H7 (cell line): ENCODE measurements at places on chromosomes 2 and 18. TPM values are rescaled to one million over a fixed set of nuclear protein-coding genes. Genes with fewer than 3 reads are reported as not detected.

DNA sequence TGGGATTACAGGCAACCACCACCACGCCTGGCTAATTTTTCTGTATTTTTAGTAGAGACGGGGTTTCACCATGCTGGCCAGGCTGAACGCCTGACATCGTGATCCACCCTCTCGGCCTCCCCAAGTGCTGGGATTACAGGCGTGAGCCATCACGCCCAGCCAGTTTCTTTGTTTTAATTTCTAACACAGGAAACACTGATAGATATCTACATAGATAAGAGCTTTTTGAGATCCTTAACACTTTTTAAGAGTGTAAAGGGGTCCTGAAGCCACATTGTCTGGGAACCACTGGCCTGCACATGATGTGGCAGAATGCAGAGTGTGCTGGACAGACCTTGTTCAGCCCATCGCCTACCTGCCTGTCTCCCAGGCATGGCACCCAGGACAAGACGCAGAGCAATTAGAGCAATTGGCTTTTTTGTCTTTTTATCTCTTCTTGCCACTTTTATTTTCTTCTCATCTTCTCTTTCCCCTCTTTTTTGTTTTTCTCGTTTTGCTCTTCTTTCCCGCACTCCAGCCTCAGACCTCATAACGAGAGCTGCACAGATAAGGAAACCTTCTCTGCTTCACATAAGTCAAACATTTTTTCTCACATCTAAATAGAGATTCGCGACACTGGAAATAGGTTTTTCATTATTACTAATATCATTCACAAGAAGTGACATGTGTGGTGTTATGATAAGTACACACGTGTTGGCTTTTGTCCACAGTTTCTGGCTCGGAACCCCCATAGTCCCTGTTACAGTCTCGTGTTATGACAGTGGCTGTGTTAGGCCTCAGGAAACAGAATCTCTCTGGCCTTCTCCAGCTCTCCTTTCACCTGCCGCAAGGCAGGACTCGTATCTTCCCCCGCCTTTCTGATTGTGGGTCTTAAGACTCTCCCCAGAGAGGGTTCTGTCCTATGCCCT, 25.2 kb upstream of the GPR55 start:
- no peak for DNase-seq

Gene AOX1
- total RNA-seq: 2.4 and 7.6 TPM in 2 replicates

DNA sequence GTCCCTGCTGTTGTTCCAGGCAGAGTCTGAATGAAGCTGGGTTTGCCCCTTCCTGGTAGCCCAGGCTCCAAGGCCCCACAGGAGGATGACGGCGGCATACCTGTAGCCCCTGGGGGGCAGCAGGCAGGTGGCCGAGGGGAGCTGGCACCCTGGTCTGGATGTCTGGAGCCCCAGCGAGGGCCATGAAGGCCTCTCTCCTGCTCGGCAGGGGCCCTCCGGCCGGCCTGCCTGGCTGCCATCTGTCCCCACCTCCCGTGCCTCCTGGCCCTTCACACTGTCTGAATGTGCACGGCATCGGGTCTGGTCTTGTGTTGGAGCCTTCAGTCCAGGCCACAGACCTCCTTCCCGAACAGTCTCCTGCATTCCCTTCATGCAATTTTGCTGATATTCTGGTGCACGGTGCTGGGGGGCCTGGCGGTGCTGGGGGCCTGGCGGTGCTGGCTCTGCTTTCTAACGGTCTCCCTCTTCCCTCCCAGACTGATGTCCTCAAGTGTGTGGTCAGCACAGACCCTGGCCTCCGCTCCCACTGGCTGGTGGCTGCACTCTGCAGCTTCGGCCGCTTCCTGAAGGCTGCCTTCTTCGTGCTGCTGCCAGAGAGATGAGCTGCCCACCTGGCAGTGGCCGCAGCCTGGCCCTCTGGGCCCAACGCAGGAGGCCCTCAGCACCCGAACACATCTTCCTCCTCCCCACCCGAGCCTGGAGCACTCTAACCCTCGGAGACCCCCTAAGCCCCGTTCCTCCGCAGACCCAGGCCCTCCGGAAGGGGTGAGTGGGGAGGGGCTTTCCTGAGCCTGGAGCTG, 13.5 kb downstream of the BOK start:
- DNase-seq: peak; percentile 47

DNA sequence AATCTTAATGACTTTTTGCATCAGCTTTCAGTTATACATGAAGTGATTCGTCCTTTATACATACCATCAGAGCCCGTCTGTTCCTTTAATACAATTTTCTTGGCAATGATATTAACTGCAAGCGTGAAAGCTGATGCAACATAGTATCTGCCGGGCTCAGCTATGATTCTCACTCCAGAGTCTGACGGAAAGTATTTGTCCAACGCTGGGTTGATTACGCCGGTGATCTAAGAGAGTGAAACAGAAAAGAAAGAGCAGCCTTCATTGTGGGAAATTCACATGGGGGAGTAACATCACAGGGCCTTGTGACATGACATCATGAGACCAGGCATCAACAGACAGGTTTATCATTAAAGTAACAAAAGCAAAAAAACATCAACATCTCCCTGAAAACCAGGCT, 6.2 kb downstream of the ODC1 start:
- DNase-seq: no peak

DNA sequence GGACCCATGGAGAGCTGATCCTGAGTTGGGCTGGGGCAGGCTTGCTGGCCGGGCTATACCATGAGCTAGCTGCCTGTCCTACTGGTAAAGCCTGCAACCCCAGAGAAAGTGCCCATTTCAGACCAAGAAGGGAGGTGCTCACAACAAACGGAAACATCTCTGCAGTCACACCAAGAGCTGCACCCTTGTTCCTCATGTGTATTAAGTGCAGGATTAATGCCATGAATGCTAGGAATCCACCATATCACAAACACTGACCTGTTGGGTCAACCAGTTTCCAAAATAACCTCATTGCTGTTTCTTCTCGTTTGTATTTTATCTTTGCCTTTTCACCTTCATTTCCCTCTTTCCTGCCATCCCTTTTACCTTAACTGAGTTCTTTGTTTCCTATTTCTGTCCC, 69.9 kb downstream of the AFF3 start:
- no peak for DNase-seq

DNA sequence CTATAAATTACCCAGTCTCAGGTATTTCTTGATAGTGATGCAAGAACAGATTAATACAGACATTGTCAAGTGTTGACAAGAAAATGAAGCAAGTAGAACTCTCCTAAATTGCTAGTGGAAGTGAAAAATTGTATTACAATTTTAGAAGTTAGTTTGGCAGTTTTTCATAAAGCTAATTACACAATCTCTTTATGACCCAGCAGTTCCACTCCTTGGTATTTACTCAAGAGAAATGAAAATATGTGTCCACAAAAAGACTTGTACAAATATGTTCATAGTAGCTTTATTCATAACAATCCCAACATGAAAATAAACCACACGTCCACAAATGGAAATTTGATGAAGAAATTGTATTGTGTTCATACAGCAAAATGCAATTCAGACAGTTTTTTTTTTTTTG, 49.4 kb downstream of the PDE1A start:
- DNase-seq: no peak

Gene EMILIN1
- total RNA-seq: 5.1 and 5.8 TPM in 2 replicates

Gene ATOH8
- total RNA-seq: 0.33 and 1.1 TPM in 2 replicates

GRCh38 chr2:1910592-1911246, 166.4 kb upstream of the PXDN start:
- DNase-seq: peak; percentile 76

Gene UGT1A4
- total RNA-seq: 0.07 TPM in 1 of 2 replicates, not detected in the other

DNA sequence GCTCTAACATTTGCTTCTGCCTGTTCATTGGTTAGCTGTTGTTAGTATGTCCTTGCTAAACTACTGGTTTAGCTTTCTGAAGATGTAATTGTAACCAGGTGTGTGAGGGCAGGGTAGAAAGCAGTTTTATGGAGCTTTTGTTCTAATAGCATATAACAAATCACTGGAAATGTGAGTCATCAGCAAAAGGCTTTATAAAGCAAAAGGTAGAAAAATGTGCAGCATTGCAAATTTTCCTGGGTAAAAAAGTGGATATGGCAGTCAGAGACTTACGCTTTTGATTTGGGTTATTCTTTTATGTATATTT, 85.3 kb downstream of the ZNF407 start:
- no peak for DNase-seq

DNA sequence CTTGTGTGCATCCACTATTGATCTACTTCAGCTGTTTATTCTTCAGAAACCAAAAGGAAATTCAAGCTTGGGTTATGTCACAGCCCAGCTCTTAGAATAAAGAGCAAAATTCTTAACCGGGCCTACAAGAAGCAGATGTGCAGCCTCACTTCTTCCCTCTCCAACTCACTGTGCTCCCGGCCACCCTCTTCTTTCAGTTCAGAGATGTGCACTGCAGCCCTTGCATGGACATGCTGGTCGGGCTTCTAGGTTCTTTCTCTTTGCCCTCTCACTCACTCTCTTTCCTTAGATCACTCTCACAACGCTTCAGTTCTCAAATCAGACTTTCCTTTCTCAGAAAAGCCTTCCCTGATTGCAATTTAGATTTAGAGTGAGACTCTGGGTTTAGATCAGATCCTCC, 104.1 kb downstream of the CHN1 start:
- DNase-seq: no peak

- peak; percentile 54 for DNase-seq
These were observed 63.5 kb upstream of the RASGRP3 start for GRCh38 chr2:33412920-33413319.

DNA sequence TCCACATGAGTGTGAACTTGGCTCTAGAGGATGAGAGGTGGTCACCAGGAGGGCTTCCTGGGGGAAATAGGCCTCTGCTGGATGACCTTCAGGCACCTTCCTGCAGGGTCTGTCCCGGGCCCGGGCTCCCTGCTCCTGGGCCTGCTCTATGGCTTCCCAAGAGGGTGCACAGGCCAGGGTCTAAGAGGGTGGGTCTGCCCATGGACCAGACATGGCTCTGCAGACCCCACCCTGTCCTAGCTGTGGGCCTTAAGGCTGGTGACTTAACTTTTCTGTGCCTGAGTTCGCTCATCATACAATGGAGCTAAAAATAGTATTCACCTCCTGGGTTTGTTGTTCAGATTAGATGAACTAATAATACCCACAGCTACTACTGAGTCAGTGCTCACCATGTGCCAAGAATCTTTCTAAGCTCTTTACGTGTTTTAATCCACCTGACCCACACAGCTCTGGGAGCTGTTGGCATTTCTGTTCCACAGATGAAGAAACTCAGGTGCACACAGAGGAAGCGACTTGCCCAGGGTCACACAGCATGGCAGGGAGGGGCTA, 14.4 kb downstream of the INHBB start:
- DNase-seq: no peak

Gene TRIM43
- not detected in 2 replicates for total RNA-seq

Gene SLC4A5
- total RNA-seq: 0.90 and 1.1 TPM in 2 replicates

DNA sequence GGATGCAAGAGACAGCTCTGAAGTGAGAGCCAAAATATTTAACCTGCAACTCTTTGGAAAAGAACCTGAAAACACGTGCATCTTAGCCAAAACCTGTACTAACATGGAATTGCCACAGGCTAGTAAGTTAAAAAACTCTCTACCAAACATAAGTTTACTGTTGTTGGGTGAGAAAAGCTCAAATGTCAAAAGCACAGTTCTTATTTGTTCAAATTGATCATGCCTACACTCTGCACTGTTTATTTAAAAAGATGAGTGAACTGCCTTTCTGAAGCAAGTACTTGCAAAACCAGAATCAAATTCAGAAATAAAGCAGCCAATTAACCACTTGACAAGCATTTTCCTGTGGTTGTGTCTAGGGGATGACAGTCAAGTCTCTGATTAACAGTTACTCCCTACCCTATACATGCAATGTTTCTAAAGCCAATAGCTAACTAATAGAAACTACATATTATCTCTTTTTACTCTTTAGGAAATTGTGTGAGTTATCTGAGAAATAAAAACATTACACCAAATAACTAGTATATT, 5.6 kb downstream of the IKZF2 start:
- DNase-seq: no peak

- DNase-seq: no peak
These were observed 1706.1 kb upstream of the CELF4 start for GRCh38 chr18:39271654-39272053.

Gene ACTG2
- 0.97 TPM in 1 of 2 replicates, not detected in the other for total RNA-seq

DNA sequence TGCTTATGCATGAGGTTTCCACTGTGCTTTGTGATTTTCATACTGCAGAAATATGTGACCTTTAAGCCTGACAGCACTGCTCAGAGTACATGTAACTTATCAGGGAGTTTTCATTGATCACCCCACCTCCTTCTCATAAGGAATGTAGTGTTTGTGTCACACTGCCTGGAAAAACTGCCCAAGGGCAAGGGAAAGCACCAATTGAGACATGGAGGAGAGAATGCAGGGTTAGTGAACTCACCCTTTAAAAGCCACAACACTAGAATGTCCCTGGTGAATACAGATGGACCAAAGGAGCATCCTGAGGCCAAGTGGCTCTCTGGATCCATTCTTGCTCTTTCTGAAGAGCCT, 147.2 kb upstream of the SPATS2L start:
- no peak for DNase-seq

Gene PARD3B
- 1.4 and 2.3 TPM in 2 replicates for total RNA-seq

Gene ITPRIPL1
- 8.8 and 9.0 TPM in 2 replicates for total RNA-seq

DNA sequence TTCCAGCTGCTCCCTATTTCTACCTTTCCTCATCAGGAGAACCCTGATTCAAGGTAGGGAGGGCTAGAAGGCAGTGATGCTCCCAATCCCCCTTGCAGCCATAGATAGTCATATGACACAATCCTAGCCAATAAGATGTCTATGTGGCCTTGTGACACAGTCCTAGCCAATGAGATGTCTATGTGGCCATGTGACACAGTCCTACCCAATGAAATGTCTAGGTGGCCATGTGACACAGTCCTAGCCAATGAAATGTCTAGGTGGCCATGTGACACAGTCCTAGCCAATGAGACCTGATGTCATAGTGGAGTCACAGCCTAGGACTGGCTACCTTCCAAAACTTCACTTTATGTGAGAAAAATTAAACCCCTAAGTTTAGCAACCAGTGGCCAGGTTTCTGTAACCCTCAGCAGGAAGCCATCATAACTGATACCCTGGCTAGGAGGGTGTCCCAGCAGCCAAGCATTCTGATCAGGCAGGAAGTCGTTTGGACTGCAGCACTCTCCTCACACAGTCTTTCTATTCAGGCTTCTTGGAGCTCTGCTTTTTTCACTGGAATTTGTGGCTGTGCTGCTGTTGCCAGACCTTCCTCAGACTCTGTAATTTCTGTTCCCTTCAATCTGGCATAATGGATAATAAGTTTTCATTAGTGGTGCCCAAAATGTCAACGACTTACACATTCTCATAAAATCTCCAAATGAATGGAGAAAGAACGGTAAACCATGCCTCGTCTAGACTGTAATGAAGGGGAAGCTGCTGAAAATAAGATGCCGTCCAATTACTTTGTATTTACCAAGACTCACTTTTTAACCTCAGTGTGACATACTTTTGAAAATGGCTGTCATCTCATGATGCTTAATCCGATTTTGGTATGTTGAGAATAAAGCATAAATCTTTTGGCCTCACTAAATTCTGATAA, 165.0 kb upstream of the NCKAP5 start:
- no peak for DNase-seq

- no peak for DNase-seq
These were observed 2.0 kb downstream of the AGPS start for GRCh38 chr2:177394594-177394973.

Gene MEMO1
- total RNA-seq: 48.6 and 54.2 TPM in 2 replicates

GRCh38 chr2:64283006-64283570, 138.9 kb upstream of the PELI1 start:
- DNase-seq: no peak
